Pulmonary artery endothelial cell (primary cell): ENCODE measurements at places on chromosomes 7 and 10. TPM values are rescaled to one million over a fixed set of nuclear protein-coding genes. Genes with fewer than 3 reads are reported as not detected.

ACTL6B gene
- not detected in 2 replicates for total RNA-seq

SPDYE1 gene
- not detected in 2 replicates for total RNA-seq

SVIL gene
- 67.4 and 75.9 TPM in 2 replicates for total RNA-seq

- no peak for DNase-seq
Measured at GRCh38 chr7:102412548-102412947, 16.4 kb downstream of the PRKRIP1 start.

DNA sequence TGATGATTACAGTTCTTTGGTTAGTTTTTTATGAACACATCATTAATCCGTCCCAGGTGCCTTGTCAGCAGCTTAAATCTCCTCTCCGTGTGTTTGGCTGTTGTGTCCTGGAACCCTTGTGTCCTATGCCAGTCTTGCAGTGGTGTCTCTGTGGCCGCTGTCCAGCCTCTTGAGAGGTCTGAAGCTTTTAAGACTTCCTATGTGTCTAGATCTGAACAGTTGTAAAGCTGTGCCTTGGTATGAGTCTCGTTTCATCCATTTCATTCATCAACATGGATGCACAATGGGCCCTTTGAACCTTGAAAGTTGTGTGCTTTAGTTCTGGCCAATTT lies 16.7 kb downstream of the LMTK2 start:
- no peak for DNase-seq

DNA sequence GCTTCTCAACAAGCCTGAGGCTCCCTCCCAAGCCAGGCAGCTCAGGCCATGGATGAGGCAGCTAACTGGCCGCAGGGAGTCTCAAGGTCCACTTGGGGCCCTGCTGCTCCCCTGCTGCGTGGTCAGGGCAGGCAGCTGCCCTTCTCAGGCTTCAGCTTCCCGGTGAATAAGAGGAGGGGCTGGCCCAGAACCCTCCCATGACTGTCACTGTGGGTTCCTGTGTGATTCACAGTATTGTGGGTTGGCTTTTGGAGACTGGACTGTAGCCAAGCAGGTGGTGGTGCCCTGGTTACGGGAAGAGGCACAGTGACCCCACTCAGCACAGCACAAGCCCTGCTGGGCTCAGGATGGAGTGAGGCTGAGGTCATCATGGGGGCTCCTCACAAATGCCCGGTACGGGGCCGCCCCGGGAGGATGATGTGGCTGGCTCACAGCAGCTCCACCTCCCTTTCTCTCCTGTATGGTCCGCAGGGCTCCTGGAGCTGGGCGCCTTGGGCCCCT lies 189.8 kb downstream of the HECW1 start:
- no peak for DNase-seq

DNA sequence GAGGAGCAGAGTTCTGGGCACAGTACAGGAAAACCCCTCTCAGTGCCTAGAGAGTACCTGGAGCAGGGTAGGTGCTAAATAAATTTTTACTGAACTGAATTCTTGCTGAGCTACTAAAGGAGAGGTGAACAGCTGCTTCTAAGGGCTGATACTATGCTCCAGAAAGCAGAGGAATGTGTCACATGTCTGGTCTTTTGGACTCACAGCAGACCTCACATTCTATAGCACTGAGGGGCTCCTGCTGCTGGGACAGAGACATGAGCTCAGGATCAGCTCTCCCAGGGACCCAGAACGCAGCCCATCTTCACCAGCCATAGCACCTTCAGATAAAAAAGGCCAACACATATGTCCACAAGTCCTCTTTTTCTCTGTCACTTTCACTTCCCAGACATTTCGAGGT lies 133.0 kb upstream of the KLF14 start:
- no peak for DNase-seq

- DNase-seq = no peak
Measured at GRCh38 chr10:69578508-69578991, 5.3 kb upstream of the NEUROG3 start.

DNA sequence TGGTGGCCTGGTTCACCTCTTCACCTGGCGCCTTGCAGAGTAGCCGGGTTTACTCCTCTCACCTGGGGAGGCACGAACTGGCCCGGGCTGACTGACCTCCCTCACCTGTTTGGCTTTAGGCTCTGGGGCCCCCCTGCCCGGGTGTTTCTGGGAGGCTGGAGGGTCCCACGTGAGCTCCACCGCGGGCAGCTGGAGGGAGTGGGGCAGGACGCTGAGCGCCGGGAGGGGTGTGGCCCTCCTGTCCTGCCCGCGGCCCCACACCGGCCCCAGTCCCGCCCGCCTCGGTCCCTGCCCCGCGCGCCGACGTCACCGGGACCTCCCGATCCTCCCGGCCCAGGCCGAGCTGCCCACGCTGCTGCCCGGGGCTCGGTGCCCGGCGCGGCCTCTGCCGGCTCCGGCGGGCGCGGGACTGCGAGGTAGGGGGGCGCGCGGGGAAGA lies at the start of gene AMZ1:
AMZ1 (plus strand) TSS at position 322 of the 438 bp plus-strand sequence. CDS start 12,250 bp downstream, outside the sequence.
- no peak for DNase-seq

DNA sequence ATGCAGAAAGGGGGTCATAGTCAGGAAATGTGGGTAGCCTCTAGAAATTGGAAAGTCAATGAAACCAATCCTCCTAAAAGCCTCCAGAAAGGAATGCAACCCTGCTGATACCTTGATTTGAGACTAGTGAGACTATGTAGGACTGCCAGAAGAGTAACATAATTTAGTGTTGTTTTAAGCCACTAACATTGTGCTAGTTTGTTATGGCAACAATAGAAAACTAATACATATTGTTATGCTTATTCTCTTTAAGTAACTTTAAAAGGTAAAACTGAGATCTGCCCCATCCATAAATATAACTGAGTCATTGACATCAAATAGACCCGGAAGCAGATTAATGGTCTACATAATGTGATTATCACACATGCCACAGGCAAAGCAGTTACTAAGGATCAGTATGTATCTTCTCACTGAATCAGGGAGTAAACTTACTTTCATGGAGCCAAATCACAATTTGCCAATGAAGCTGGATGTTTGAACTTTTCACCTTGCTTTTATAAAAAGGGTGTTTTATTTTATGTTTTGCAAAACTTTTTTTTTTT lies 146.4 kb upstream of the TMEM106B start:
- no peak for DNase-seq

- DNase-seq = no peak
Measured at GRCh38 chr7:16416289-16417282, 4.8 kb downstream of the CRPPA start.
